Keratinocyte (primary cell): ENCODE measurements at places on chromosomes 2 and 18.

- DNase-seq, result no peak
These were observed 28.3 kb upstream of the ASAP2 start for GRCh38 chr2:9178110-9178903.

- no peak for DNase-seq
These were observed 123.9 kb upstream of the FAM136A start for GRCh38 chr2:70425682-70426301.

- peak; percentile 33 for DNase-seq
These were observed 43.5 kb upstream of the LMAN1 start for GRCh38 chr18:59402432-59403090.

GRCh38 chr18:59904011-59904601 is 4.3 kb downstream of the PMAIP1 start:
- DNase-seq, result no peak
